ENCODE measurements at places on chromosomes 2 and 18.

DNA sequence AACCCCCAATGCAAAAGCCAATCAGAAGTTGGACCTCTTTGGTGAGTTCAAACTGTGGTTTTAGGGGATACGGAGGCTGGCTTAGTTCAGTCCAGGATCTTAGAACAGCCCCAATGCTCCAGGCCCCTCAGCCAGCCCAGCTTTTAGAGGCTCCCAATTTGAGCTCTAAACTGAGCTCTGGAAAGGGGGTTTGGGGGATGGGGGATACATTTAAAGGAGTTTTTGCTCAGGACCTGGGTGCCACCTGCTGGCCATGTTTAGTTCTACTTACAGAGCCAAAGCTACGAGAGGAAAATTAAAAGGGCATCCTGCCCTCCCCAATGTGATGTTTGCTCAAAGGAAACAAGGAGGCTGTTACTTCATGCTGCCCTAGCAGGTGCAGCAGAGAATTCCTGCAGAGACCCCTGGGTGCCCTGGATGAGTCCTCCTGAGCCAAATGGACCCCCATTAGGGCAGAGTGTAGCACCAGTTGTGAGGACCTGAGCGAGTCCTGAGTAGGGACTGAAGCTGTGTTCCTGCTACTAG lies 15.9 kb upstream of the TMEM214 start:
- DNase-seq: peak; percentile 21

DNA sequence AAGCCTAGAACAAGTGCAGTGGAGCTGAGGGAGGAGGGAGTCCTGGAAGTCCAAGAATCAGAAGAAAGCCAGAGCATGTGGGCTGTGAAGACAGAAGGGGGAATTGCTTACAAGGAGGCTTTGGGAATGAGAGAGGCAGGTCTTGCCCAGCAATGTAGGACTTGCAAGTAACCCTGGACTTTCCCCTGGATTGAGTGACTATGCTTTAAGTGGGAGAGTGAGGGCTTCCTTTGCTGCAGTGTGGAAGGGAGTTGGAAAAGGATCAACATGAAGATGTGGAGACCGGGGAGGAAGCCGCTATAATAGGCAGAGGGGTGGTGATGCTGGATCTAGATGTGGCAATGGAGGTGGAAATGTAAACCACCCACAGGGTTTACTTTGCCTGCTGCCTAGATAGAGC lies 13.8 kb upstream of the SCYGR1 start:
- DNase-seq: no peak

- DNase-seq: no peak
Observed at GRCh38 chr2:69973335-69973735, 11.9 kb upstream of the ASPRV1 start.

DNA sequence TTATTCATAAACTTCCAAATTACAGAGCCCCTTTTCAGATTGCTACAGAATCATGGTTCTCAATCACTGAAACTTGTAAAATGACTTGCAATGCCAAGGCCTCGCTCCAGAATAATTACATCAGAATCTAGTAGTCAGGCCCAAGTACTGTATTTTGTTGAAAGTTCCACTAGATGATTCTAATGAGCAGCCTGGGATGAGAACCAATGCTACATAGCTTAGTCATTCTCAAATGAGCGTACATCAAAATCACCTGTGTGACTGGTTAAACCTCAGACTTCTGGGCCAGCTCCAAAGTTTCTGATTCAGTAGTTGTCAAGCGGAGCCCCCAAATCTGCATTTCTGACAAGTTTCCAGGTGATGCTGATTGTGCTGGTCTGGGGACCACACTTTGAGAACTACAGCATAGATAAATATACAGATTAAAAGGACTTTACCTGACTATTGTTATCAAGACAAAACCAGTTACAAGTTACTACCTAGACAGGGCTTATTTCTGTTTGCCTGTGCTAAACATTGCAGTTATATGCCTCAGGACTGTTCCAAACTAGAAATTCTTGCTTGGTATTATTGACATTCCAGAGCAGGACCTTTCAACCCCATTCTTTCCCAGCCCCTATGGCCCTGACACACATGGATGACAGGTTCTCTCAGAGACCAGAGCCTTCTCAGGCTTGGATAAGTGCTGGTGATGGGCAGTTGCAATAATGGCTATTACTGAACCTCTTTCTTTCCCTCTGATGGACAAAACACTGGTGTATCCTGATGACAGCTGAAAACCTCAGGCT lies 83.1 kb downstream of the UPP2 start:
- no peak for DNase-seq

GRCh38 chr2:8862230-8862629 lies 24.8 kb upstream of the KIDINS220 start:
- DNase-seq: no peak

Measured in NCI-H1417 treated with DMSO at 0.1 percent for 48 hours (cell line).